Fibroblast of the aortic adventitia (primary cell): ENCODE measurements at places on chromosomes 3 and 15. TPM values are rescaled to one million over a fixed set of nuclear protein-coding genes. Genes with fewer than 3 reads are reported as not detected.

- peak; percentile 33 for DNase-seq
These were observed 57.3 kb downstream of the ACAP2 start for GRCh38 chr3:195385526-195385925.

ALPK3 gene
- total RNA-seq: 0.18 and 0.65 TPM in 2 replicates

DNA sequence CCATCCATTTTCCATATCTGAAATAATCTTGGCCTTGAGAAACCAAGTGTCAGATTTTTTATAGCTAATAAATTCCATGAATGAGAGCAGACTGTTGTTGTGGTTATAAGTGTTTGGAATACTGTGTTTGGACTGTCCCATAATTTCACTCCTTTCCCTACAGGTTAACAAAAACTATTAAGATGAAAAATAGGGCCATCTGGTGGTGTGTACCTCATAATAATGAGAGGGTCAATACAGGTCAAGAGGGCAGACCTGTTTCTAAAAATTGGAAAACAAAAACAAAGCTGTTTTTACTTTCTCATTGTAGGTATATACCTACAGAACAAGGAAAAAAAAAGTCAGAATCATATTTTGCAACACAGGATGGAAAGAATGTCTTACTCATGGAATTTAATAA, 553.8 kb upstream of the SGO1 start:
- peak; percentile 19 for DNase-seq

- DNase-seq: peak; percentile 35
These were observed at the start of gene ZNF660 for GRCh38 chr3:44584646-44585501. Gene ZNF660, plus strand, starts transcription at chr3:44584964. Its CDS starts 9,230 bp downstream, at chr3:44594194.

LNP1 gene
- total RNA-seq: 3.0 and 11.0 TPM in 2 replicates

GRCh38 chr3:101217472-101218245, 102.7 kb downstream of the IMPG2 start:
- DNase-seq: no peak

FBN1 gene
- 984 and 4,431 TPM in 2 replicates for total RNA-seq

DNA sequence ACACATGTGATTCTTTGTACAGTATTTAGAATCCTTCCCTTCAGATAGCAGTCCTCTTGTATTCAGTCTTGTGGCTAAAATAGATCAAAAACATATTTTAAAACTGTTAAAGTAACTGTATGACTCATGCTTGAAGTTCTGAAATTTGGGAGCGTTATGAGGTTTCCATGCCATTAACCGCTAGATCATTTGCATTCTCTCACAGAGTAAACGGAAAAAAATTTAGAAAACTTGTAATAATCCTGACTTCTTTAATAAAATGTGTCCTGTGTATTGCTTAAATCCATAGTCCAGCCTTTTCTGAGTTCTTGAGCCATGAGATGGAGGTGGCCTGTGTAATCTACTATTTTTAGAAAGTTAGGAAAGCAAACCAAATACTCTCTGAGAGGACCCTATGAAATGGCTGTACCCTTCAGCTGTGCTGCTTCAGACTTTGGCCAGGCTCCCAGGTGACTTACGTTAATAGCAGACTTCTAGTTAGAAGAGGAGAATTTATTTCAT, 33.8 kb downstream of the MBNL1 start:
- DNase-seq: peak; percentile 93

PLA1A gene
- 1.1 TPM in 1 of 2 replicates, not detected in the other for total RNA-seq

GRCh38 chr3:144770281-144770680, 798.7 kb downstream of the DIPK2A start:
- no peak for DNase-seq

TMOD2 gene
- 11.2 and 18.9 TPM in 2 replicates for total RNA-seq

- no peak for DNase-seq
These were observed 92.9 kb downstream of the GPR156 start for GRCh38 chr3:120192159-120192558.

ACKR2 gene
- under 0.01 and 0.41 TPM in 2 replicates for total RNA-seq

GRCh38 chr3:45965253-45965652, 22.0 kb downstream of the CXCR6 start:
- DNase-seq: no peak

UBAP1L gene
- total RNA-seq: 2.1 and 3.8 TPM in 2 replicates

GRCh38 chr15:27328186-27328585, 357.2 kb downstream of the GABRG3 start:
- DNase-seq: no peak

- DNase-seq: peak; percentile 97
These were observed 271.3 kb upstream of the TPRG1 start for GRCh38 chr3:188900421-188900951.

DNA sequence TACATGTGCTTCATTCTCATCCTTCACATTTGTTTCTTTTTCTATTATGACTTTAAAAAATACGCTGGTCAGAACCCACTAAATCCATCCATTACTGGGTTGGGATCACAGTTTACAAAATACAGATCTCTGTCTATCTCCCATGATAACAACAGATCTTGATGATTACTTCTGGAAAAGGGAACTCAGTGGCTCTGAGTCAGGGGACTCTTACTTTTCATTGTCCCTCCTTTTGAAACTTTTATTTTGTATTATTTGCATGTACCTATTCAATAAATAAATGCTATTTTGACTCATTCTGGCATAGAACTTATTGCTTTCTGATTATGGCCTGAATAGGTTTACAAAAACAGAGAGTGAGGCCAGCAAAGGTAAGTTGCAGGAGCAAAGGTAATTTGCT, 11.6 kb upstream of the RASGRP1 start:
- no peak for DNase-seq

- DNase-seq: no peak
These were observed 20.8 kb upstream of the ALAS1 start for GRCh38 chr3:52176951-52177700.

DNA sequence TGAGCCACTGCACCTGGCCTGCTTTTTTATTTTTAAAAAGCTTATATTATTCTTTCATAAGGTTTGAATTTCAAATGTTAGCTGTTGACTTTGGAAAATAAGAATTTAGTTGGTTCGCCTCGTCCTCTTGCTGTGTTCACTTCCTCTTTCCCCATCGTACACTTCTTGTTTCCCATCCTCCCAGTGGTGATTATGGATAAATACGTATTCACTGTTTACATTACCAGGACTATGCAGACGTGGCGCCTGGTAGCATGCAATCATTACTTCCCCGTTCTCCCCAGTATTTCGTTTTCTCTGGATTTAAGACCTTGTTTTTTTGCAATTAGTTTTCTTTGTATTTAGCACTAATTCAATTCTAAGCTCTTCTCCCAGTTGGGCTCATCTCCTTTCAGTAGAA, 70.1 kb downstream of the LMLN start:
- DNase-seq: no peak

DNA sequence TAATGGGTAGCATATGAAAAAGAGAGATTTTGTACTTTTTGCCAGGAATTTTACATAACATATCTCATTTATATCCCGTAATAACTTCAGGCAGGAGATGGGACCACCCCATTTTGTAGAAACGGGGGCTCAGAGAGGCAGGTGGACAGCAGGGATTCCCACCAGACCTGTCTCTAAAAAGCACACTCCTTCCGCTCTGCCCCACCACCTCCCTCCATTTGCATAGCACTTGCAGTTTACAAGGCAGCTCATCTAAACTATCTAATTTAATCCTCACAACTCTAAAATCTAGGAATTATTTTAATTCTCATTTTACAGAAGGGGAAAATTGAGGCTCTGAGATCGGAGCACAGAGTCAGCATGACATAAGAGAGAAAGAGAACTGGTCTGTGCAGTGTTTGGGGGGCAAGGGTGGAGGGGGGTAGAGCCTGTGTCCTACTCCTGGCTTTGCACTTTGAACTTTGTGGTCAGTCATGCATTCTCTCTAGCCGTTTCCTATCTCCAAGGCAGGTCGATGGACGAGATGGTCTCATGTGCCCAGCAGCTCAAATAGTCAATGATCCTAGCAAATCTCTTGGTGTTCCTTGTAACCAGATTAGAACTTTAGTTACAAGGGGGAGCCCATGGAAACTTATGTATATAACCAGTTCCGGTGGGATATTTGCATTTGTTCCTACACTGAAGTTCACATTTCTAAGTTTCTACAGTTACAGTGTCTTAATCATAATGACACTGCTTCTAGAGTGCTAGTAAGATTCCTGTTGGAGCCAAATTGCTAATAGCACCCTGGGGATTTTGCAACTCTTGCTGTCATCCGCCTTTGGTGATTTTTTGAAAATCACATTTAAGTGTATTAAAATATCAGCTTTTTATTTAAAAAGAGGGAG, 18.6 kb downstream of the CRYGS start:
- no peak for DNase-seq
